ENCODE measurements at places on chromosomes 5 and 9. TPM values are rescaled to one million over a fixed set of nuclear protein-coding genes. Genes with fewer than 3 reads are reported as not detected.

SLC23A1 gene
- total RNA-seq: 0.63 TPM

DOLPP1 gene
- total RNA-seq: 6.0 TPM

PROB1 gene
- total RNA-seq: 2.3 TPM

ENG gene
- total RNA-seq: 247 TPM

NSMF gene
- total RNA-seq: 24.5 TPM
